ENCODE measurements at places on chromosomes 1 and 21. TPM values are rescaled to one million over a fixed set of nuclear protein-coding genes. Genes with fewer than 3 reads are reported as not detected.

GRCh38 chr21:38498057-38498833 is at the start of gene ERG:
Gene ERG (minus strand): TSS chr21:38498477. CDS start chr21:38498380, 97 bp downstream.
- peak within 1 kb of the TSS; percentile 38 for H3K4me3 ChIP-seq
- H3K27me3 ChIP-seq = no peaks in the 10 kb centered on the region
- H3K36me3 ChIP-seq = no peaks in the 10 kb centered on the region
- no peak for DNase-seq
- H3K27ac ChIP-seq = peak within 1 kb of the TSS; percentile 29

GRCh38 chr1:32199043-32199716 is 1.2 kb upstream of the CCDC28B start:
- H3K27ac ChIP-seq = no peak overlapping the region
- H3K4me1 ChIP-seq = no peaks in the 10 kb centered on the region
- H3K27me3 ChIP-seq = no peaks in the 10 kb centered on the region
- DNase-seq = no peak

- no peak for DNase-seq
- H3K4me1 ChIP-seq = peaks cover 21% of the 10 kb centered on the region
- H3K4me3 ChIP-seq = no peak overlapping the region
- no peaks in the 10 kb centered on the region for H3K27me3 ChIP-seq
Observed at GRCh38 chr1:46522969-46523320, 28.5 kb downstream of the KNCN start.

DNA sequence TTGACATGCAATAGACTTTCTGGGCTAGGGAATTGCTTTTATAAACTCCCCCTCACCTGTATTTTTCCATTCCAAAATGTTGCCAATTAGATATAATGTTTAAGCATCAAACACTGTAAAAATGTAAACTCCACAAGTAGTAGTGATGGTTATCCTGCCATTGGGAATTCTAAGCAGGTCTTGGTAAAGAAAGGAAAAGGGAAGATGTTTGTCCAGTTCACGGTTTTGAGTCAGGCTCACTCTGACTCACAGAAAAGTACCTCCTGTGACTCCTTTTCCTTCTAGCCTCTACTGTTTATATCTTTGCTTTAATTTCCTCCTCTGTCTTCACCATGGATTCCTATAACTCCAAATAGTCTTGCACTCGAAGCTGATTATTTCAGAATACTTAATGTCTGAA is 19.0 kb upstream of the PTPN14 start:
- no peak for DNase-seq
- no peak overlapping the region for H3K27ac ChIP-seq
- no peaks in the 10 kb centered on the region for H3K36me3 ChIP-seq
- H3K27me3 ChIP-seq = no peaks in the 10 kb centered on the region
- no peaks in the 10 kb centered on the region for H3K4me1 ChIP-seq

GRCh38 chr1:12490532-12491142 is 127.4 kb downstream of the DHRS3 start:
- H3K4me3 ChIP-seq = no peak overlapping the region
- no peak overlapping the region for H3K27ac ChIP-seq
- DNase-seq = no peak
- H3K27me3 ChIP-seq = no peaks in the 10 kb centered on the region
- H3K4me1 ChIP-seq = no peaks in the 10 kb centered on the region

DNA sequence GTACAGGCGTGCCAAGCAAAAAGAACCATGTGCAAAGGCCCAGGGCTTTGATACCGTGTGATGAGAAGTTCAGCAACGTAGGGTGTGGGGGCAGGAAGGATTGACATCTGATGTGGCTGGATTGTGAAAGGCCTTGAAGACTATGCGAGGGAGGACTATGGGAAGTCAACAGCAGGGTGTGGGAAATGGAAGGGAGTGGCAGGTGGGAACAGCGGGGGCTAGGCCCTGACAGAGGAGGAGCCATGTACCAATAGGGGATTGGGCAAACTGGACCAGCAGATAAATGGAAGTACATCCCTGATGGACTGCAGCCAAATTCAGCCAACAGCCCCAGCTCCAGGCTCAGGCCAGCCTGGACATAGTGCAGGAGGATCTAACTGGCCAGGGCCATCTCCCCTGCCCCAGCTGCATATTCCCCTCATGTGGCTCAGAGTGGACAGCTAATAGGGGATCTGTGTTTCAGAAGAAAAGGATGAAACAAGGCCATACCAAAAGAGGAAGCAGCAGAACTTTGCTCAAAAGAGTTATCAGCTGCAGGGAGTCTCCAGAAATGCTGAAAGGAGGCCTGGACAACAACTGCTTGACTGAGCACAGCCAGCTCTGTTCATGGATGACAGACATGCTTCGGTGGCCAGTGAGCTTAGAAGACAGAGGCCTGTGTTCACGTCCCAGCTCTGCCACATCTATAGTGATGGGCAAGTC is 140.2 kb upstream of the SGIP1 start:
- no peaks in the 10 kb centered on the region for H3K36me3 ChIP-seq
- H3K4me1 ChIP-seq = no peaks in the 10 kb centered on the region
- H3K4me3 ChIP-seq = no peak overlapping the region
- H3K27me3 ChIP-seq = no peaks in the 10 kb centered on the region
- H3K27ac ChIP-seq = no peak overlapping the region

- DNase-seq = no peak
- H3K27ac ChIP-seq = no peak overlapping the region
- no peak overlapping the region for H3K4me3 ChIP-seq
- no peaks in the 10 kb centered on the region for H3K4me1 ChIP-seq
- no peaks in the 10 kb centered on the region for H3K36me3 ChIP-seq
Observed at GRCh38 chr1:64215576-64215975, 12.2 kb downstream of the UBE2U start.

GRCh38 chr1:20440785-20441200 is 45.2 kb downstream of the CAMK2N1 start:
- H3K27ac ChIP-seq = no peak overlapping the region
- peak; percentile 30 for DNase-seq
- H3K4me1 ChIP-seq = no peaks in the 10 kb centered on the region

GRCh38 chr1:217891966-217892365 is 260.8 kb downstream of the SPATA17 start:
- no peaks in the 10 kb centered on the region for H3K4me1 ChIP-seq
- no peak overlapping the region for H3K4me3 ChIP-seq
- no peak for DNase-seq
- no peak overlapping the region for H3K27ac ChIP-seq

- H3K4me1 ChIP-seq = peaks cover 73% of the 10 kb centered on the region
- no peaks in the 10 kb centered on the region for H3K27me3 ChIP-seq
- DNase-seq = no peak
- peak overlapping the region; percentile 75 for H3K27ac ChIP-seq
- no peak overlapping the region for H3K4me3 ChIP-seq
Observed at GRCh38 chr1:56447823-56448222, 131.5 kb downstream of the PLPP3 start.

GRCh38 chr1:248750496-248750895 is 5.1 kb downstream of the LYPD8 start:
- H3K36me3 ChIP-seq = no peaks in the 10 kb centered on the region
- H3K4me3 ChIP-seq = no peak overlapping the region
- H3K27me3 ChIP-seq = no peaks in the 10 kb centered on the region

- DNase-seq = no peak
- H3K27me3 ChIP-seq = no peaks in the 10 kb centered on the region
- H3K27ac ChIP-seq = no peak overlapping the region
- H3K4me3 ChIP-seq = no peak overlapping the region
- H3K4me1 ChIP-seq = no peaks in the 10 kb centered on the region
Observed at GRCh38 chr1:22206551-22207125, 63.7 kb upstream of the WNT4 start.

GRCh38 chr1:231936983-231937775 is 310.6 kb downstream of the DISC1 start:
- no peak for DNase-seq
- H3K36me3 ChIP-seq = no peaks in the 10 kb centered on the region
- H3K4me3 ChIP-seq = no peak overlapping the region
- H3K27me3 ChIP-seq = no peaks in the 10 kb centered on the region
- no peaks in the 10 kb centered on the region for H3K4me1 ChIP-seq
- H3K27ac ChIP-seq = no peak overlapping the region

DNA sequence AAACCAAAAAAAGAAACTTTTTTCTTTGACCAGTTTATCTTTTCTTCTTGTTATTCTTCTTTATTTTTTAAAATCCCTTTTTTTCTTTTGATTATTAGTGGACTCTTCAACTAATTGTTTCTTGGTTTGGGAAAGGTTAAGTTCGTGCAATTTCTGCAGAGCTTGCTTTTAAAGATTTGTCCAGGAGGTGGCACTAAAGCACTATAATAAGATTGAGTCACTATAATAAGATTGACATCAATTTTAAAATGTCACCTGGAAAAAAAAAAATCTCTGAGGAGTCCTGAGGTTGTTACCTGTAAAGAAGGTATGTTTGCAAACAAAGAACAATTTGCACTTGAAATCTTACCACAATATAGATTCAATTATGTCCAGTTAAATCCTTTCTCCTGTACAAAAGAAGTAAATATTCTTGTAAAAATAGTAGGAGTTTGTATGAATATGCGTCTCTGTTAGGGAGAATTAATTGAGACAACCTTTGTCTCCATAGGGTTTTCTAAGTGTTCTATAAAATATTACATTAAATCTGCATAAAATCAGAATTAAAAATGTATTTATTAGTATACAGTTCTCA is 166.7 kb downstream of the ADGRL4 start:
- no peaks in the 10 kb centered on the region for H3K4me1 ChIP-seq
- H3K27ac ChIP-seq = no peak overlapping the region
- H3K27me3 ChIP-seq = no peaks in the 10 kb centered on the region
- no peak for DNase-seq

DNA sequence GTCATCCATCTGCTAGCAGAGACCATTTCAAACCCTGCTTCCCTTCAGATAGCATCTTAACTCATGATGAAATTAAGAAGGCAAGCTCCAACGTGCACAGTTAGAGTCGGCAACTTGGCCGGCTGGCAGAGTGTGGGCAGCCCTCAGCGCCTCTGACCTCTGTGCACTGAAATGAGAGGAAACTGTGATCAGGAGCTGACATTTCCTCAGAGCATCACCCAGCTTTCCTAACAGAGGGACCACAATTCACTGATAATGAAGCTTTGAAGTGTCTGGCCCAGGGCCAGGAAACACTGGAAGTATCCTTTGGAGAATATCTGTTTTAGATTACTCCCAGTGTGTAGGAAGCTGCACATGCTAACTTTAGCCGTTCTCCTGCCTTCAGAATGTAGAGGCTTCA is 145.0 kb upstream of the ZC3H11B start:
- no peaks in the 10 kb centered on the region for H3K27me3 ChIP-seq
- no peaks in the 10 kb centered on the region for H3K4me1 ChIP-seq
- no peak overlapping the region for H3K4me3 ChIP-seq
- no peak overlapping the region for H3K27ac ChIP-seq

- DNase-seq = no peak
- H3K36me3 ChIP-seq = no peaks in the 10 kb centered on the region
- H3K4me1 ChIP-seq = no peaks in the 10 kb centered on the region
- H3K27me3 ChIP-seq = no peaks in the 10 kb centered on the region
- H3K27ac ChIP-seq = no peak overlapping the region
Observed at GRCh38 chr21:44259082-44259705, 2.5 kb downstream of the DNMT3L start.

DNA sequence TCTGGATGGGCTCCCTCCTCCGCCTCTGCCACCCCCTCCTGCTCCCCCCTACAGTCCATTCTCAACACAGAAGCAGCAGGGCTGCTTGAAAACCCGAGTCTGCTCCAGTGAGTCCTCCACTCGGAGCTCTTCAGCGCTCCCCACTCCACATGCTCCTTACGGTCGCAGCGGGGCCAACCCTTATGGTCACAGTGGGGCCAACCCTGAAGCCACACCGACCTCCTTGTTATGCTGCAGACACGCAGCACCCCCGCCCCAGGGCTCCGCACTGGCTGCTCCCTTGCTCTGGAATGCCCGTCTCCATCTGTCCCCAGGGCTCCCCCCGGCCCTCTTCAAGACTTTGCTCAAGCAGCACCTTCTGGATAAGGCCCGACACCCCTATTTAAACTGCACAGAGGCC is 22.6 kb downstream of the GPR157 start:
- H3K36me3 ChIP-seq = peaks cover 16% of the 10 kb centered on the region
- H3K4me1 ChIP-seq = peaks cover 4% of the 10 kb centered on the region
- DNase-seq = no peak

GRCh38 chr1:153506831-153507413 is 28.9 kb downstream of the S100A6 start:
- peak; percentile 72 for DNase-seq
- H3K4me3 ChIP-seq = no peak overlapping the region
- H3K4me1 ChIP-seq = peaks cover 4% of the 10 kb centered on the region
- no peaks in the 10 kb centered on the region for H3K36me3 ChIP-seq
- H3K27me3 ChIP-seq = no peaks in the 10 kb centered on the region

NCDN gene
- 6.8 TPM for total RNA-seq

PRMT2 gene
- total RNA-seq = 12.4 TPM

GJB4 gene
- not detected for total RNA-seq

PTPN7 gene
- total RNA-seq = 0.18 TPM

KPNA6 gene
- 39.2 TPM for total RNA-seq
